ENCODE measurements at places on chromosomes 6 and 20.

DNA sequence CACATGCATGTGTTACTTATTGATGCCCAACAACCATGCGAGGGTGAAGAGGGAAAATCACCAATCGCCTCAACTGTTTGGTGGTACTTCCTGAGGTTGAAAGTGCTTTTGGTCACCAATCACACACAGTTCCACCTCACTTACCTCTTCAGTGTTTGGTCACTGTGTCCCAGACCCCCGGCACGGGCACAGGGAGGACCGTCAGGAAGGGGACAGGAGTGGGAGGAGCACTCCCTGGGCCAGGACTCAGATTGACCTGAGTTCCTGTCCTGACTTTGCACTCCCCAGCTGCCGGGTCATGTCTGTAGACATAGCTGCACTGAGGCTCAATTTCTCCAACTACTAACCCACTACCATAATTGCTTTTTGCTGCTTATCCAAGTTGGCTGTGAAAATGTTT is 74.2 kb upstream of the PBOV1 start:
- no peak for DNase-seq

DNA sequence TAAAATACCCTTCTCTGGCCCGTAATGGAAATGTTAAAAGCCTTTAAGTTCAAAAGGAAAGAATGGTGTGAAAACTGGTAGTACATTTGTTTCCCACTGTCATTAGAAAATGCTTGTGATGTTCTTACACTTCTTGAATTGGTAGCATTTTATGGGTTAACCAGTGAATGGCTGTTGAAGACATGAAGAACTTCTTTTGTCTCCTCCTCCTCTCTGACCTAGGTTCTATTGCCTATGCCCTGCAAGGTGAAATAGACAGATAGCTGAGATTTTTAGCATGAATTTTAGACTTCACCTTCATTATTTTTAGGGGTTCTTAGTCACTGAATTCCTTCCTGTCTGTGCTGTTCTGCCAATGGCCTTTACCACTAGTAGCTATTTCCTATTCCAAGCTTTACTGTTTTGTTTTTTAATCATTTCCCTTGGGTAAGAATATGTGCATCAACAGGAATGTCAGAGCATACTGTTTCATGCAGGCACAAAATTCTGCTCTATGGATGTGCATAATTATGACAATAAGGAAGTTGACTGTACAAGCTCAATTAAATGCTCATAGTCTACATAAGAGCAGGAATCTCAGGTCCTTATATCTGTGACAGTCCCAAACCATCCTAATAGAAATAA is 4.9 kb downstream of the TNFAIP3 start:
- no peak for DNase-seq

DNA sequence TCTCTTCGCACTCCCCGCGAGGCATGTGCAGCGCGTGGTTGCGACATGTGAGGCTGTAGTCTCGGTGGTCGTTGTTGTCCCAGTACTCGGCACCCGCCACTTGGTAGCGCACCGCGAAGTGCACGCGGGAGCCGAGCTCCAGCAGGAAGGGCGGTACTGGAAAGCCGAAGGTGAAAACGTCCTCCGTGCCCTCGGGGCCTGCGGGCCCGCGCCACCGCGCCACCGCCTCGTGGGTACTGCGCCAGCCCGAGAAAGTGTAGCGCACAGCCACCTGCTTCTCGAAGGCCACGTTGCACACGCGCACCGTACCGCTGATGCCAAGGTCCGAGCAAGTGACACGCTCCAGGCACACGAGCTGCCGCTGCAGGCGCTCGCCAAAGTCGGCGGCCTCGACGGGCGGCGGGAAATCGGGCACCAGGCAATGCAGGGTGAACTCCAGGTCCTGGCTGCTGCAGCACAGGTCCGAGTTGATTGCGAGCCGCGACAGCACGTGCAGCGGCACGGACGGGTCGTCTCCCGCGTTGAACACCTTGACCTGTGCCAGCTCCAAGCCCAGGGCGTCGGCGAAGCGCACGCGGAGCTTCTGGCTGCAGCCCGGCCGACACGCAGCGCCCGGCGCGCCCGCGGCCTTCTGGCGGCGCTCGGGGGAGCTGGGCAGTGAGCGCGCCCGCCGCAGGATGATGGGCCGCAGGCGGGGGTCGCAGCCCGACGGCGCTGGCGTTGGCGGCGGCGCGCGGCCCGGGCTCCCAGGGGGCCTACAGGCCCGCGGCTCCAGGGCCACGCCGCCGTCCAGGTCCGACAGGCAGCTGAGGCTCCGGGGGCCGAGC is 840 bp downstream of the PPP1R3D start:
- no peak for DNase-seq

- no peak for DNase-seq
These were observed 11.3 kb downstream of the NPEPL1 start for GRCh38 chr20:58703765-58704371.

DNA sequence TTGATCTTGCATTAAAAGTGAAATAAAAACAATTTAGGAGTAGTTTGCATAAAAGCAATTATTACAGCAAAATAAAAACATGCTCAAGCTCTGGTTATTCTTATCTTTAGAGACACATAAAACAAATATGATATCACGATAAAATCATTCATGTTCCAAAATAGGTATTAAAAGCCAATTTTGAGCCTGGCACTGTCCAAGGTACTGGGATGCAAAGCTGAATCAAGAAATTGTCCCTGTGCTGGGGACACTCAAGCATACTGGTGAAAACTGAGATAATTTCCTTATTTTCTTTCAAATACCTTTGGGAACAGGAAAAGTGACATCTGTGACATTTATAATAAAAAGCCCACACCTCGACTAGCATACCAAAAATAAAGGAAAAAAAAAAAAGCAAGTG is 931 bp upstream of the MTCL3 start:
- no peak for DNase-seq
